Fibroblast of gingiva (primary cell): ENCODE measurements at places on chromosomes 1 and 21.

GRCh38 chr1:244273845-244274619 is 177.7 kb downstream of the ADSS2 start:
- peak; percentile 96 for DNase-seq

DNA sequence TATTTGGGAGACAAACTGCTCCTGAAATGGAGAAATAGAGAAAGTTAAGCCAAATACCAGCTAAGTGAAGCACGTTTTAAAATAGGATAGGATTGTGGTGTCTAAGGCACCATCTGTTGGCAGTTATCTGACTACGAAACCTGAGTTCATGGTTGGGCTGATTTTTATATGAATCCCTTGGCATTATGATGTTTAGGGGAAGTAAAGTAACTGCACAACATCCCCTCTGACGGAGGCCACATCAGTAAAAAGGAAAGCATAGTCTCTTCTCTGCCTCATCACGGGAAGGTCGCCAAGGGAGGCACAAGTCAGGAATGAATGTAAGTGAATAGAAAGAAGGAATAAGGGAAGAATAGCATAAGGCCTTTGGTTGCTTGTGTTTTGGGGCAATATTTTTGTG is 128.0 kb downstream of the PRRX1 start:
- peak; percentile 94 for DNase-seq

- no peak for DNase-seq
These were observed 189.7 kb upstream of the ADGRL4 start for GRCh38 chr1:79196211-79196610.

DNA sequence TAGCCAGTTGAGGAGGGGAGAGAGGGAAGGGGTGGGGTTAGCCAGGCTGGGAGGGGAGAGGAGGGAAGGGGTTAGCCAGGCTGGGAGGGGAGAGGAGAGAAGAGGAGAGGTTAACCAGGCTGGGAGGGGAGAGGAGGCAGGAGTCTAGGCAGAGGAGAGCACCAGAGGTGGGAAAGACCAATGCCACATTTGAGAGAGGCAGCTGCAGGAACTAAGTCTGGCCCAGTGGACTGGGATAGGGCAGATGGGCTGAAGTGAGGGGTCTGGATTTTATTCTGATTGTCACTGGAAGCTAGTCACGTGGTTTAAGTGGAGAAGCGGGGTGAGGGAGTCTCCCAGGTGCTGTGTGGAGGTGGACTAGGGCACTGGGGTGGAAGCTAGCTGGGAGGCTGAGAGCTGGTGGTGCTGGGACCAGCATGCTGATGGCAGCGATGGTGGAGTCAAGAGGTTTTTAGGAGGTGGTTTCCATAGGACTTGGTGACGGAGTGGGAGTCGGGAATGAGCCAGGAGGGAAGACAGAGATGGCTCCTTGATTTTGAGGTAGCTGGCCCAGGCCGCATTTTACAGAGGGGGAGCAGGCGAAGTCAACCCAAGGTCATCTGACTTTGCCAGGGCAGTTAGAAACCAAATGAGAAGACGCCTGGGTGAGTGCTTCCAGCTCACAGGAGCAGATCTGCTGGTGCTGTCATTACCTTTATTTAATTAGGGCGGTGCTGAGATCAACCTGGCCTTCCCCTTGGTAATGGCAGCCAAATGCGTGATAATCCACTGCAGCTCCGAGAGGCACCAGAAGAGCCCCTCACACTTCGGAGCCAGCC is 42.8 kb downstream of the DISP3 start:
- no peak for DNase-seq

DNA sequence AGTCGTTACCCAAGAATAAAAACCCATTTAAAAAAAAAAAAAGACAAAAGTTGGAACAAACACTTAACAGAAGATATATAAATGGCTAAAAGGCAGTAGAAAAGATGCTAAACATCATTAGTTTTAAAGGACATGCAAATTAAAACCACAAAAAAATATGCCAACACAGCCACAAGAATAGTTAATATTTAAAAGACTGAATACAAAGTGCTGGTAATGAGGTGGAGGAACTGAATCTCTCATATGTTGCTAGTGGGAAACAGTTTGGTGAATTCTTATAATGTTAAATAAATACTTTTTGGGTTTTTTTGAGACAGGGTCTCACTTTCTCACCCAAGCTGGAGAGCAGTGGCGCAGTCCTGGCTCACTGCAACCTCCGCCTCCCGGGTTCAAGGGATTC is 10.0 kb downstream of the LRRC40 start:
- no peak for DNase-seq

- DNase-seq = no peak
These were observed 44.9 kb downstream of the CLSTN1 start for GRCh38 chr1:9778905-9779304.

- DNase-seq = peak; percentile 97
These were observed 1.4 kb upstream of the IL24 start for GRCh38 chr1:206895837-206896242.
